HS-5 (cell line): ENCODE measurements at places on chromosomes 3 and 15.

GRCh38 chr3:41198046-41198445 lies 1.3 kb upstream of the CTNNB1 start:
- DNase-seq = no peak

GRCh38 chr15:40282147-40282868 lies 556 bp downstream of the ANKRD63 start:
- no peak for DNase-seq

- DNase-seq = no peak
Observed at GRCh38 chr3:138062626-138063025, 52.7 kb downstream of the CLDN18 start.

DNA sequence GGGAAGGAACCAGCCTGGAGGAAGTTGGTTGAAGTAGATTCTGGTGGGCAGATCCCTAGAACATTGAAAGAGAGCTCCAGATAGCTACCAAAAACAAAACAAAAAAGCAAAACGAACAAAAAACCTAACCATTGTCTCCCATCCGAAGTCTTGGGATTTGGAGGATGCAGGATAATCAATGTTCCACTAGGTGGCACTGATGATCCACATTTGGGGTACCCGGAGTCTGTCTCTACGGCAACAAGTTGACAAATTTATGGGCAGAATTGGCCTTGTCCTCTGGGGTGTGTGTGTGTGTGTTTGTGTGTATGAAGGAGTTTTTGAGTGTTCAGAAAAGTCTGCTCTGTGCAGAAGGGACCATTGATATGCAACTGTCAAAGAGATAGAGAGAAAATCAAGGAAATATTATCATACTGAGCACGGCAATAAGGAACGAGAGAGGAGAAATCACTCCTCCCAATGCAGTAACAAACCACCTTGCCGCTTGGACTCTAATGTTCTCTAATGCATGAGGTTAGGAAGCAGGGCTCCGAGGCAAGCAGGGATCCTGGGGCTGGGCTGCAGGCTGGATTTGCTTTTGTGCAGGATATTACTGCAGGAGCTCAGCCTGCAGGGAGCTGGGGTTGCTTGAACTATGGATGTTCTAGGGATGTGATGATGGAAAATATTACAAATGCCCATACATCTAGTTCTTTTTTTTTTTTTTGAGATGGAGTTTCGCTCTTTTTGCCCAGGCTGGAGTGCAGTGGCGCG lies 59.8 kb upstream of the KLHL25 start:
- no peak for DNase-seq

DNA sequence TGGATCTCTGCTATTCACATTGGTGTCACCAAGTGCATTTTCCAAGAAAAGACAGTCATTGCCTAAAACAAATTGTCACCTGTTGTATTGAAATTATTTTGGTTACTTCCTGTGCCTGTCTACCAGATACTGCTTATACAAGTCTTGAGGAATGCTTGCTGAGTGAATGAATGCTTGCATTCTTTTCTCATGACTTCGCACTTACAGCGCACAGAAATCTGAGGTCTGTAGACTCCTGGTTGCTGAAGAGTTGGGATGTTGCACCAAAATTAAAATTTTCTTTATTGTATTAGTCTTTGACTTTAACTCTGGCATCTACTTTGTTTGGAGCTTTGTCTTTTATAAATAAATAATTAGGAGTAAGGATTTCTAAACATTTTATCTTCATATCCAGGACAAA lies 28.4 kb downstream of the SH3GL3 start:
- peak; percentile 20 for DNase-seq

DNA sequence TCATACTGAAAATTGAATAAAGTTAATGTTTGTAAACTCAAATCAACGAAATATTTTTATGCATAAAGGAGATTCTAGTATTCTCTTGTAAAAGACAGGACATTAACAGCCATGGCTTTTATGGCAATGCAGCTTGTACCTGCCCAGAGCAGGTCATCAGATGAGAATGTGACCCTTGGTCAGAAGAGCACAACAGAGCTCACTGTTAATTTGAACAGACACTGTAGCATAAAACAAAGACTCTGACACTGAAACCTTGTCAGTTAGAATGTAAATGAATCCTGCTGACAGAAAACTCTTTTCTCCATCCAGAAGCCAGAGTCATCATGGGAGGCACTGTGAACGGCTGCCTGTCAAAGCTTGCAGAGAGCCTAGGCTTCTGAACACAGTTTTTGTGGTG lies 410.6 kb downstream of the RAP2B start:
- DNase-seq = no peak

DNA sequence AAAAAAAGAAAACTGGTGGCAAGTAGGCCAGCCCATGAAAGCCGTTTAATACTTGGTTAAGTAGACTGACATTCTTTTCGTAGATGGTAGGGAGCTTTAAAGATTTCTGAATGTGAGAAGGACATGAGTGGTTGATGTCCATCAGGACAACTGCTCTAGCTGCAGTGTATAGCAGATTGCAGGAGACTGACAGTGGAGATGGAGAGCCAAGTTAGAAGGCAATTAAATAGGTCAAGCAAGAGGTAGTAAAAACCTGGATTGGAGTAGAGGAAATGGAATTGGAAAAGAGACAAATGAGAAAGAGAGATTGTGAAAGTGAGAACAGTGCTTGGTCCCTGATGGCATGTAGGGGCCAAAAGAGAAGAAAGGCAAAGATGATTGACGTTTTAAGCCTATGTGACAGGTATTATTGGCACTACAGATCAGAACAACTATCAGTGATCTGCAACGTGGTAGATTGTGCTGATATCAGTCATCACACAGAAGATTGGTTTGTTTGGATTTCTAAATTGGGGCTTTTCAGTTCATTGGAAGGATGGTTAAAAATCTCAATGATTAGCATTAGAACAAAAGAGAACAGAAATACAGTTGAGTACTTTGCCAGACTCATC lies 74.0 kb downstream of the CNTN4 start:
- DNase-seq = no peak

DNA sequence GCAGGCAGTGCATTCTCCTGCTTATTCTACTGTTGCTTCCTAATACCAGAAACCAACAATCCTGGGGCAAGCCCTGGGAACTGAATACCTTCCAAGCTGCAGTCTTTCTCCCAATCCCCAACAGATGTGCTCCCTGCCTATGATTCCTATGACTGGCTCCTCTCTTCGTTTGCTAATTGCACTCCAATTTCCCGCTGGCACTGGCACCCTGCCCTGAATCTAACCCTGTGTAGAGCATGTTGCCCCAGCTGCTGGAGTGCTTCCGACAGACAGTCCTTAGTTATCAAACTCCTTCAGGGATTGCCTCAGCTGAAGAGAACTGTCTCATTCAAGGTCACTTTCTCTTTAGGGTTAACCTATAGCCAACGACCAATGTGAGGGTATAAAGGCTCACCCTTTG lies 214.1 kb downstream of the NECTIN3 start:
- no peak for DNase-seq

- DNase-seq = no peak
Observed at GRCh38 chr15:71997691-71998090, 120.3 kb downstream of the MYO9A start.

DNA sequence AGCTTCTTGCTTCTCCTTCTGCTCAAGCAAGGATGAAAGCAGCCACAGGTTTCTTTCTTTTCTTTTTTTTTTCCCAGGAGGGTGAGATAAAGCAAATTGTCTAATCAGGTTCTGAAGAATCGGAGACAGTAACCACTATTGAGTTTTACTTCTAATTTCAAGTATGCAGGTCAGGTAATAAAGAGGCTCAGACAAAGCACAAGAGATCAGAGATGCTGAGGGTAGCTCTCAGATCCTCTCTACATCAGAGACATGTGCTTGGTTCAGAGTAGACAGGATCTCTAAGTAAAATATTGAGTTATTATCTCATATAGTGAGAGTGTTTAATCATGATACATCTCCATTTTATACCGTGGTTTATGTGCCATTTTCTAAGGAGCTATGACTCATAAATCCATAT lies 168.5 kb downstream of the NFKBIZ start:
- no peak for DNase-seq

DNA sequence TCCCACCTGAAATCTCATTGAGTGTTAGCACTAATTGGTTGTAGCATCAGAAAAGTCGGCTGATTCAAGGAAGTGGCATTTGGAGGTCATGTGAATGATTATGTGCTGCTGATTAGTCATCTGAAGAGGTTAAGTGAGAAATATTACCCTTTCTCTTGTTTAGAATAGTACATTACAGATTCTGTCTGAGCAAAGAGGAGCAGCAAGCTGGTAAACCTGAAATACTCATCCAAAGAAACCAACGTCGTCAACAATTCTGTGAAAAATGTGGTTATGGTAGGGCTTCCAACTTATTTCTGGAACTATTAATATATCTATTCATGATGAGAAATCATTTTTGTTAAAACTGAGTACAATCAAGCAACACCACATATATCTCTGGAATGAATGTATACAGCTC lies 1024.9 kb downstream of the TUSC7 start:
- DNase-seq = peak; percentile 45

GRCh38 chr3:25945836-25946235 lies 155.9 kb downstream of the OXSM start:
- no peak for DNase-seq

DNA sequence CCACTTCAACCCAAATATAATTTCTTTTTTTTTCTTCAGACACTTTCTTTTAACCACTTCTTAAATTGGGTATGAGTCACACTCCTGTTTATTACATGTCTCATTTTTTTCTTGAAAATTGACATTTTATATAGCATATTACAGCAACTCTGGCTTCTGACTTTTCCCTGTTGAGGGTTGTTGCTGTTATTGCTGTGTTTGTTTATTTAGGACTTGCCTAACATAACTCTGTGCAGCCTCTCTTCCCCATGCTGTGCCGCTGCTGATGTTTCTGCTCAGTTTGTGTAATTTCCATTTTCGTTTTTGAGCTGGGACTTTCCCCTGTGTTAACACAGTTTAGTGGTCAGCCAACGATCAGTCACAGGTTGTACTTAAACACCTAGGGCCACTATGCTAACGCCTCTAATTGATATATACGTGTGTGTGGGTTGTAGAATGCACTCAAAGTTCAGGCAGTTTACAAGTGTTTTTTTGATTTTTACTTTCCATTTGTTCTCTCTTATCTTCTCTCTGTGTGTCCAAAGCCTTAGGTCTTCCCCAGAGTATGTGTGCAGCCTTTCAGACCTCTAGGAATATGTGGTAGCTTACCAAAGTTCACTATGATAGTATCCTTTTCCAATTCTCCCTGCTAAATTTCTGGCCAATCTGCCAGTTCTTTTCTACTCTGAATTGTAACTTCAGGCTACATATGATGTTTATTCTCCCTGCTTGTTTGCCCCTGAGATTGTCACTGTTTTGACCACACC lies 337.2 kb downstream of the ZBTB20 start:
- no peak for DNase-seq

- no peak for DNase-seq
Observed at GRCh38 chr3:101189176-101189575, 131.2 kb downstream of the IMPG2 start.

DNA sequence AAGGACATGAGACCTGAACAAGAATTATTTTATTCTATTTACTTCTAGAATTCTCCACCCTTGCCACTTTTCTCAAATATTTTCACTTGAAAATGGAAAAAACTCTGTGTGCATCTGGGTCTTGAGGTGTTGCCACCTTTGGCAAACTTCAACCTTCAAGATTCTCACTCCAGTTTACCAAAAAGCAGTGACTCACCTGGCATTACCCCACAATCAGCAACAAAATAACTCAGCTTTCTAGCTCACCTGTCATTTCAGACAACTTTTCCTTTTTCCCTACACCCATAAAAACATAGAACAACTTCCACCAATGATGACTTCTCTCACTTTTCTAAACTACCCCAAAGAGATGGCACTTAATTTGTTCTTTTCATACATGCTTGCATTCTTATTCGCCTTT lies 115.8 kb downstream of the DUT start:
- DNase-seq = no peak

DNA sequence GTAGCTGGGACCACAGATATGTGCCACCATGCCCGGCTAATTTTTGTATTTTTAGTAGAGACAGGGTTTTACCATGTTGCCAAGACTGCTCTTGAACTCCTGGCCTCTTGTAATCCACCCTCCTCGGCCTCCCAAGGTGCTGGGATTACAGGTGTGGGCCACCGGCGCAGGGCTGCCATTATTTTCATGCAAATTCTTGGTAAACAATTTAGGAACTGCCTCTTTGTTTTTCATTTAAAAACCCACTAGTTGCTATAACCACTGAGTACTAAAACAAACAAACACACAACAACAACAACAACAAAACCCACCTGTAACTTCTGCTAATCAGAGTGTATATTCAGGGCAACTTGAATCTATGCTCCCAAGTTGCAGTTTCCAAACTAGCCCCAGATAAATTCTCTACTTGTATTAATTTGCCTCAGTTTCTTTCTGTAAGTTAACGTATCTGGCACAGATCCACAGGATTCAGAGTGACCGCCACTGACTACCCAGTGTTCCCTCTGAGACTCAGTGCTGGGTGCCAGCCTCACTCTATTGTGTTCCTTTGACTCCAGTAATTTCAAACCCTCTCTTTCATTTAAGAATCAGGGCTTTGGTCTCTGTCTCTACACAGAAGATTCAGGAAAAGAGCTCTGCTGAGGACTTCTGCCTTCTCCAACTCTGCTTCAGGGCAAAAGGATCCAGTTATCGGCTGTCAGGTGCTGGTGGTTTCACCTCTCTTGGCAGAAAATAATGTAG lies 18.6 kb upstream of the ZNF710 start:
- no peak for DNase-seq

DNA sequence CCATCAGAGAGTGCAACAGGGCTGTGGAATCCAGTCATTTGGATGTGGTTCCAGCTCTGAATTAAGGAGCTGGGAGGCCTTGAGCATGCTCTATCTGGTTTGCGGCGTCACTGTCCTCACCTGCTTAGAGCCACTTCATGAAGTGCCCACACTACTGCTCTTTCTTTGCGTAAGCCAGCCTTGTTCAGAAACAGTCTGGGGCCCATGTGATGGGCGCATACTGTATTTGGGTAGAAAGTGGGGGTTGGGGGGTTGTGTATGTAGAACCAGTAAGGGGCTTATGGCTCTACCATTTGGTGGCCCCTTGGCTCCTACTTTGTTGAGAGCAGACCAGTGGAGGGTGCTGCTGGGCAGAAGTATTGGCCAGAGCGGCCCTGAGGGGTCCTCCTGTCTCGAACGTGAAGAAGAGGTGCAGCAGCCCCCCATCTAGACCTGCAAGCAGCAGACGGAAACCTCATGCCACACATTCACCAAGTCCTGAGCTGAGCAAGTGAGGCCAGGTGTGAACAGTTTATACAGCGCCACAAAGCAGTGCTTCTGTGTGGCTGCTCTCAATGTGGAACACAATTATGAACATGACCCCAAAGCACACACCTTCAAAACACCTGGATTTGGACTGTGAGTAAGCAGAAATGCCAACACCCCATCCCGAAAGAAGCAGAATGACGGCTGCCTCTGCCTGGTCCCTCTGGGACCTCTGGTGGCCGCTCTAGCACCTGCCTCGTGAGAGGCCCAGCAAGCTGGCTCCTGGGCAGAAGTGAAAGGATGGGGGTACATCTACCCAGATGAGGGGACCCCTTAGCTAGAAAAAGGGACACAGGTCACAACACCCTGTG lies 26.6 kb downstream of the SRPRB start:
- no peak for DNase-seq

GRCh38 chr3:66395635-66396034 lies 105.2 kb downstream of the LRIG1 start:
- DNase-seq = no peak
